ENCODE measurements at places on chromosomes 2 and 18. TPM values are rescaled to one million over a fixed set of nuclear protein-coding genes. Genes with fewer than 3 reads are reported as not detected.

NPHP1 gene
- 1.0 TPM for total RNA-seq

SULT1C2 gene
- not detected for total RNA-seq

DNA sequence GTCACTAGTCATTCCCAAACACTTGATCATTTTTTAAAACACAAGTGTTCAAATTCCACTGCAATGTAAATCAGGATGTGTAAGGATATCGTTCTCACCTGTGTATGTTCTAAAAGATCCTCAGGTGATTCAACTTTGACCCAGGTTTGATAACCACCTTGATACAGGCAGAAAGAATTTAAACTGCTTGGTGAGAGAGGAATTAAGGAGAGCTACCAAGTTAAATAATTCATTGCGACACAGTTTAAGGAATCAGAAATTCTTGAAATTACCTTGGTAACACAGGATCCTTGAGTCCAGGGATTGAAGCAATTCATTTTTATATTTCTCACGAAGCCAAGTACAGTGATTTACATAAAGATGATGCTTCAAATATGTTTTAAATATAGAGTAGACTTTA is 80.7 kb upstream of the EHBP1 start:
- H3K36me3 ChIP-seq: no peaks in the 10 kb centered on the region
- DNase-seq: no peak
- no peak overlapping the region for H3K4me3 ChIP-seq

GRCh38 chr18:63245600-63245999 is 74.0 kb downstream of the BCL2 start:
- H3K36me3 ChIP-seq: peaks cover 79% of the 10 kb centered on the region
- H3K4me3 ChIP-seq: no peak overlapping the region
- no peak overlapping the region for H3K27ac ChIP-seq
- peaks cover 56% of the 10 kb centered on the region for H3K4me1 ChIP-seq

DNA sequence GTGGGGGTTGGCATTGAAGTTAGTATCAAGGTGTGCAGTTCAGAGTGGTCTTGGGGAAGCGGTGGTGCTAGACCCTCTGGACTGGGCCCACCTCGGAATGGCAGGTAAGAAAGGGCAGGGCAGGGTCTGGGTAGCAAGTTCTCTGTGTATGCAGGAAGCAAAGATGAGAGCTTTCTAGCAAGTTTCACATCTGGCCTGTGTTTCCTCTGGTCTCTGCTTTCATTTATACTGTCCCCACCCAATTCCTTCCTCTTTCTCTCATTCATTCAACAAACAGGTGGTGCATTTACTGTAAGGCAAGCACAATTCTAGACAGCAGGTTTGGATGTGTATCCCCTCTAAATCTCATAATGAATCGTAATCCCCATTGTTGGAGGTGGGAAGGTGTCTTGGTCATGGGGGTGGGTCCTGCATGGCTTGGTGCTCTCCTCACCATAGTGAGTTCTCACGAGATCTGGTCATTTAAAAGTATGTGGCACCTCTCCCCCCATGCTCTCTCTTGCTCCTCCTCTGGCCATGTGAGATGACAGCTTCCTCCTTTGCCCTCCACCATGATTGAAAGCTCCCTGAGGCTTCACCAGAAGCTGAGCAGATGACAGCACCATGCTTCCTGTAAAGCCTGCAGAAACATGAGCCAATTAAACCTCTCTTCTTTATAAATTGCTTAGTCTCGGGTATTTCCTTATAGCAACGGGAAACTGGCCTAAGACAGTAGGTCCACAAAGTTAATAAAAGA is 51.8 kb downstream of the PKDCC start:
- no peak overlapping the region for H3K27ac ChIP-seq
- H3K4me1 ChIP-seq: peaks cover 57% of the 10 kb centered on the region
- no peak overlapping the region for H3K4me3 ChIP-seq
- DNase-seq: no peak

GRCh38 chr2:224982910-224983711 is 59.2 kb downstream of the DOCK10 start:
- peaks cover 62% of the 10 kb centered on the region for H3K4me1 ChIP-seq
- H3K36me3 ChIP-seq: peaks cover 58% of the 10 kb centered on the region
- peak overlapping the region; percentile 37 for H3K4me3 ChIP-seq
- H3K27me3 ChIP-seq: no peaks in the 10 kb centered on the region

METAP1D gene
- 7.9 TPM for total RNA-seq

DNA sequence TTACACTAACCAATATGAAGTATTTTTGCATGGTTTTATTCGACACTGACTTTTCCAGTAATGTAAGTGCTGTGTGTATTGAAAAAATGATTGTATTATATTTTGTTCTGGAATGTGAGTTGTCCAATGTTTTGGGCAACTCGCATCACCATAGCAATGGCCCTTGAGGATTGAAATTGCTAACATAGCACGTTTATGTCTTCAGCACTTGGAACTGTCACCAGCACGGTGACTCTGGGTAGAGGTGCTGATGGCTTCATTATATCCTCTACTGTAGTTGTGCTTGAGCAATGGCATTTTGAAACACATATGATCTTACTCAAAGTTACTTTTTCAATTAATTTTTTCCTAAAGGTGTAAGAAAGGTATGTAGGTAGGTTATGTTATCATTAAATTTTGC is 271.5 kb downstream of the ACTR3 start:
- H3K27ac ChIP-seq: no peak overlapping the region
- no peak for DNase-seq
- no peaks in the 10 kb centered on the region for H3K27me3 ChIP-seq
- H3K4me1 ChIP-seq: no peaks in the 10 kb centered on the region

FAM117B gene
- 8.3 TPM for total RNA-seq

PDCD1 gene
- 42.0 TPM for total RNA-seq

DNA sequence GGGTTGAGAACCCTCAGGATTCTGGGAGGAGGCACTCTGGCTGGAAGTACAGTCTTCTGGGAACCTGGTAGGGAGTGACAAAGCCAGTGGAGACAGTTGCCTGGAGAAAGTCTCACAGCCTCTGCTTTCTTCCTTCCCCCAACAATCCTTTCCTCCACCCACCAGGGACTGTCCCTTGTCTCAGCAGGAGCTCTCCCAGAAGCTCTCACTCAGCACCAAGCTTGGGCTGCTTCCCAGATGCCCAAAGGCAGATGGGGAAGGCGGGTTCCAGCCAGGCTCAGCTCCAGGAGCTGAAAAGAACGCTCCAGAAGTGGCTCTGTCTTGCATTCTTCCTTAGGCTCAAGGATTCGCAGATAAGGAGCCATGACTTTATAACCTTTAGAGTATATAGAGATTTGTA is 7.6 kb upstream of the NAGK start:
- peaks cover 11% of the 10 kb centered on the region for H3K27me3 ChIP-seq
- H3K4me1 ChIP-seq: peaks cover 1% of the 10 kb centered on the region
- no peaks in the 10 kb centered on the region for H3K36me3 ChIP-seq

- DNase-seq: no peak
- no peaks in the 10 kb centered on the region for H3K36me3 ChIP-seq
- H3K27me3 ChIP-seq: no peaks in the 10 kb centered on the region
- H3K27ac ChIP-seq: no peak overlapping the region
These were observed 39.1 kb upstream of the MC4R start for GRCh38 chr18:60411715-60412114.

DNA sequence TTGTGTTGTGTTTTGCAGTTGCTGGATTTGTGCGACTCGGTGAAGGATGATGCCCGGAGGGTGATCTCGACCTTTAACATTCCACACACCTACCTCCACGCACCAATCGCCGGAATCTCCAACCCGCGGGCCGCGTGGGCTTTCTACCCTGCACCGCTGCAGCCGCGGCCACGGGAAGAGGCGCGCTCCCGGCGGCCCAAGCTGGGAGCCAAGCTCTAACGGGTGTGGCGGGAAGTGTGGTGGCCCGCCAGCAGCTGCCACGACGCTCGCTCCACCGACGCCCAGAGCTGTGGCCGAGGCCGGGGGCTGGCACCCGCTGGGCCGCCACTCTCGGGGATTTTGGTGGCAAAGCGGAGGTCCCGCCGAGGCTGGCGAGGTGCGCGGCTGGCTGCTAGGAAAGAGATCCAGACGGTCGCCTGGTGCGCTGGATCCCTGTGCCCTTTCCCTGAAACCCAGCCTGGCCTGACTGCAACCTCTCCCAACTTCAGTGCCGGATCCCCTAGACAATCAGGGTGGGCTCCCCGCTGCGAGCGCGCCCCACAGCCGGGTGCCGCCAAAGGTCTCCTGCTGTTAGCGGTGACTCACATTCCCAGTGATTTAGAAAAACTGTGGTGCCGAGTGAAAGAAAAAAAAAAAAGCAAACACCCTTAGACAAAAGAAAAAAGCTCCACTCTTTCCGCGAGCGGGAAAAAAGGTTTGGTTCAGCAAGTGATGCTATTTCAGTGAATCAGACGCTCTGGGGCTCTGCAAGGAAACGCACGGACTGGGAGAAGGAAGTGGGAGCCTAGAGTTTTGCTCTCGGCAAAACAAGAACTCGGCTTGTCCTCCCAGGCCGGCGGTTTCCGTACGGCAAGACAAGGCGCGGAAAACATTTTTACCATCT is 2.9 kb upstream of the BCL2L11 start:
- DNase-seq: no peak
- H3K27me3 ChIP-seq: peaks cover 30% of the 10 kb centered on the region
- H3K4me1 ChIP-seq: peaks cover 31% of the 10 kb centered on the region
- peak overlapping the region; percentile 87 for H3K4me3 ChIP-seq
- H3K36me3 ChIP-seq: peaks cover 25% of the 10 kb centered on the region

- no peak for DNase-seq
- H3K4me3 ChIP-seq: no peak overlapping the region
- H3K4me1 ChIP-seq: no peaks in the 10 kb centered on the region
- no peak overlapping the region for H3K27ac ChIP-seq
These were observed 42.9 kb downstream of the FSHR start for GRCh38 chr2:49111456-49111855.

PCARE gene
- not detected for total RNA-seq

GRCh38 chr2:224984637-224985036 is 57.6 kb downstream of the DOCK10 start:
- H3K27me3 ChIP-seq: no peaks in the 10 kb centered on the region
- peak overlapping the region; percentile 64 for H3K4me3 ChIP-seq
- peak overlapping the region; percentile 90 for H3K27ac ChIP-seq
- H3K36me3 ChIP-seq: peaks cover 62% of the 10 kb centered on the region
- no peak for DNase-seq
- H3K4me1 ChIP-seq: peaks cover 76% of the 10 kb centered on the region

SKA1 gene
- total RNA-seq: 23.6 TPM

Data from activated T-helper 2 cell treated with anti-CD3 and anti-CD28 coated beads, Interferon-gamma antibody, Interleukin-2, Interleukin-4, amounts not matched to agents 10 μg/mL and 5 μg/mL and 100 μg/mL, durations not matched to agents 14 hours and 24 hours and 36 hours (primary cell).